ENCODE measurements at places on chromosomes 2 and 18.

- no peak for DNase-seq
Measured at GRCh38 chr2:159272156-159272555, 14.3 kb downstream of the WDSUB1 start.

DNA sequence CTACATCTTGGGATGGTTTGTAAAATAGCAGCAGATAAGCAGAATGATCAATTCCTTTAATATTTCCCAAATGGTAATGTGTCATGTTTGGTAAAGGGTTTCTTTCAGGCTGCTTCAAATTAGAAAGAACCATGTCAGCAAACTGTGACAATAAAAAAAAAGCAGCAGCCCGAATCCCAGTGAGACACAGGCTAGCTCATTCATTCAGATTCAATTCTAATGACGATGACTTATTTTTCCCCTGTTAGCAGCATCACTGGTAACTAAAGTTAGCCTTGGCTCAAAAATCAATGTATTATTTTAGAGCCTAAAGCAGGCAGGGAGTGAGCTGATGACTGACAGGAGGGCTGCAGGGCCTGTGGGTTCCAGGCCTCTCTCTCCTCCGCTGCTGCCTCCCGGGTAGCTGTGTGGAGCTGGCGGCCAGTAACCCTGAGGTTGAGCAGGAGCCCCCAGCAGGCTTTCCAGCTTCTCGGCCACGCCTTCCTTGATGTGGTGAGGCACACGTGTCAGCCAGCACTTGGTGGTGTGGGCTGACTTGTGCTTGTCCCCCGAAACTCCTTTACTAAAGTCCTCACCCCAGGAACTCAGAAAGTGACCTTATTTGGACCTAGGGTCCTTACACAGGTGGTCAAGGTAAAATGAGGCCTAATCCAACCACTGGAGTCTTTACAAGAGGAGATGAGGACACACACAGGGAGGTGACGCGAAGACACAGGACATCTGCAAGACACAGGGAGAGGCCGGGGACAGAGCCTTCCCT, 120.5 kb upstream of the HS6ST1 start:
- DNase-seq = no peak

DNA sequence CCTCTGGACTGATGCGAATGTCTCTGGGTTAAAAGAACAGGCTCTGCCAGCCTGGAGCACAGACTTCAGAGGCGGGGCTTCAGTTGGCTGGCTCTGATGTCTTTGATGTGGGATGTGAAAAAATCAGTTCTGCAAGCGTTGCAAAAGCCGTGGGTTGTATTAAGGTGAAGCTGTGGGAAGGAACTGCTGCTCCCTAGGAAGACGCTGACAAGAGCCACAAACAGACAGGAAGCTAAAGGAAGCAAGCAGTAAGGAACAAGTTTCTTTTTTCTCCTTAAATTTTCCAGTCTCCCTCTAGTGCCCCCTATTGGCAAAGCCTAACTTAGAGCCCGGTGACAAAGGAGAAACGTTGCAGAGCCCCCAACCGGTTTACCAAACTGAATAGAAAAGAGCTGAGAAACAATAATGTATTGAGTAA, 239.0 kb downstream of the CCDC178 start:
- DNase-seq = peak; percentile 44

DNA sequence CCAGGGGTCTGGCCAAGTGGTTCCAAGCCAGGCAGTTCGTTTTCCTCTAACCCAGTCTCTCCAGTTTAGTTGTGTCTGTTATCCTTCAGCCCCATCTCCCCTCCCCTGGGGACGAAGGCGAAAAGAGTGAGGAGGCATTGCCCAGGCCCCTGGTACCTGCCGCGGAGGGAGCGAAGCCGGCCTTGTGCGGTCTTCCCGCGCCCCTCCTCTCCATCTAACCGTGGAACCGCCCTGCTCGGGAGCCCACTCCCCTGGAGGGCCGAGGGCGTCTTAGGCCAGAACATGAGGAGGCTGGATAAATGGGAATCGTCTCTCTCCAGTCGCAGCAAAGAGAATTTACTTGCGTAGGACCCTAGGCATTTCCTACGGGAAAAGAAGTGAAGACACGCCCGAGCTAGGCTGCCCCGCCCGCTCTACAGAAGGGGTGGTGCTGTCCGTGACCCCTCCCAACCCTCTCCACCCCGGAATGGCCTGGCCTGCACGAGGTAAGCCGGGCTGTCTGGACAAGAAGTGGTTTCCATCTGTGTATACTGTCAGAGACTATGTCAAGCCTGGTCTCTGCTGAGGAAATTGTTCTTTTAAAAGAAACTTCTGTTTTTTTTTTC, 156.2 kb downstream of the MIB1 start:
- DNase-seq = no peak

- no peak for DNase-seq
Measured at GRCh38 chr2:190412966-190413365, 4.8 kb downstream of the MFSD6 start.

DNA sequence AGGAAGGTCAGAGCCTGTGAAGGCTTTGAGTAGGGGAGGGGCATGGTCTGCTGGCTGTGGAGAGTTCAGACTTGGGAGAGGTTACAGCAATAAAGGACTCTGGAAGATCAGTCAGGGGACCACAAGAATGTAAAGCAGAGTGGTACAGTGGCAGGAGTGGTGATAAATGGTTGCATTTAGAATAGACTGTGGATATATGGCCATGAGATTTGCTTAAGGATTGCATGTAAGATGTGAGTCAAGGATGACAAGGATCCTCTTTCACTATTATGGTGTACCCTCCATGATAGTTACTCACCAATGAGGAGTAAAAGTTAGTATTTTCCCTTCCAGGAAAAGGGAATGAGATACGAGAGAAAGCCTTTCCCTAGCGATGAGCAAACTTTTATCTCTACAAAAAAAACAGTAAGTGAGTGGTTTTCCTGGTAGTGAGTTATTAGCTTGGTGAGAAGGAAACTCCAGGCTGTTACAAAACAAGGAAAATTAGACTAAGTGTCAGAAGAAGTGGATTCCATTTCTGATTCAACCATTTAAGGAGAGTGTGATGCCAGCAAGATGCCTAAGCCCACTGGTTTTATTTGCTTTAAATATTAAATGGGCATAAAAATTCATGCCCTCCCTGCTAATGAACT, 818.0 kb upstream of the ACVR2A start:
- DNase-seq = no peak

DNA sequence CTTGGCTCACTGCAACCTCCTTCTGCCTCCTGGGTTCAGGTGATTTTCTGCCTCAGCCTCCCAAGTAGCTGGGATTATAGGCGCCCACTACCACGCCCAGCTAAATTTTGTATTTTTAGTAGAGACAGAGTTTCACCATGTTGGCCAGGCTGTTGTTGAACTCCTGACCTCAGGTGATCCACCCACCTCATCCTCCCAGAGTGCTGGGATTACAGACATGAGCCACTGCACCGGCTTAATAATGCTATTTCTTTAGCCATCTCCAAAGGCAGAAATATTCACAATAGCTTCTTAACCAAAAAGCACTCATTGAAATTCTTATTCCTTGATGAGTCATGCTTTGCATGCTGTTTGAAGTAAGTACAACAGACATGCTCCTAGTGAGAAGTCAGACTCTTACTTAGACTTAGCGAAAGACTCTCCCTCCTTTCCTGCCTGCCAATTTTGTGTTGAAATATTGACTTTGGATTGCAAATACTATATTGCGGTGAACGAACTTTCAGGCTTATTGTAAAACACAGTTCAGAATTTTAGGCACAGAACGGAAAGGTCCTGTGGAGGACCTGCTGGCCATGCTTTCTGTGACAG, 4.4 kb downstream of the ACTR3 start:
- no peak for DNase-seq

DNA sequence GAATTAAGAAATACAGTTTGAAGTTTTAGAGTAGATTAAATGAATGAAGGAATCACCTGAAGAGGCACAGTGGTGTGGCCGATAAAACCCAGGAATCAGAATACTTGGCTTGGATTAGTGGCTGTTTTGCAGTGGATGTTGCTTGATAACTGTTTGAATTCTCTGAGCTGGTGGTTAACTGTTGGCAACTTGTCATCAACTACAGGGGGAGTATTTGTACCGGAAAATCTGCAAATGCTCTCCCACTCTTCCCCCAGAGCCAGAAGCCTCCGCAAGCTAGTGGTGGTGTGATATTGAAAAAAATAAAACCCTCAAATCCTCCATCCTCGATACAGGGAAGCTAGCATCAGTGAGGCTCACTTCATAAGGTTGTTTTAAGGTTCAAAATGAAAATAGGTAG, 326.7 kb downstream of the DPP10 start:
- no peak for DNase-seq

- DNase-seq = no peak
Measured at GRCh38 chr2:123916051-123916450, 109.0 kb upstream of the CNTNAP5 start.

Data from NAMALWA (cell line).